Neural crest cell (in vitro differentiated cells): ENCODE measurements at places on chromosomes 4 and X.

DNA sequence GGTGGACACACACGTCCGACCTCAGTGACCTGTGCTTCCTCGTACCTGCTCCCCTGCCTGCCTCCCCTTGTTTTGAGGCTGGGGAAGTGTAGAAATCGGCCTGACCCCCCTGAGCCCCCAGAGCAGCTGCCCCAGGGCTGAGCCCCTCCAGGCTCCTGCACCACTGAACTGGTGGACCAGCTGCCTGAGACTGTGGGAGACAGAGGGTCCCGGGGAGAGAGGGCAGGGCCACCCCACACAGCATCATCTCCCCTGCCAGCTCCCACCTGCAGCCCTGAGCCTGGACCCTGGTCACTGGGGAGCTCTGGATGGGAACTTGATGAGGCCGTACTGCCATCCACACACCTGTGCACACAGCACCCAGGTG lies 15.0 kb upstream of the NAT8L start:
- no peak for DNase-seq

GRCh38 chr4:168167714-168168284 lies 75.5 kb downstream of the ANXA10 start:
- no peak for DNase-seq

DNA sequence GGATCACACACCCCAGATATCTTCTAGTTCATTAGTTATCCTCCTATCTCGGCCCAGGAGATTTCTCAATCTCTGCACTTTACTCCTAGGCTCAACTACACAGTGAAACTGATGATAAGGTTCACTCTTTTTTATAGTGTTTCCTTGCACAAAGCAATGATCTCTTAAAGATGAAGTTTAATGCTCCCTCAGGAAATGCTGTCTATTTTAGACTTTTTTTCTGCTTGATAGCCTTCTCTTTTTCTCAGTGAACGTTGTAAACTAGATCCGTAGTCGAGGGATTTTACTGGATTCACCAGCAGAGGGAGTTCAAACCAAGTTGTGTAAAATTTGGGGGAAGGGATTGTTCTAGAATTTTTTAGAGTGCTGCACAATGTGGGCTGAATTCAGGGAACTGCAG lies 269.6 kb downstream of the GBA3 start:
- DNase-seq, result peak; percentile 5

DNA sequence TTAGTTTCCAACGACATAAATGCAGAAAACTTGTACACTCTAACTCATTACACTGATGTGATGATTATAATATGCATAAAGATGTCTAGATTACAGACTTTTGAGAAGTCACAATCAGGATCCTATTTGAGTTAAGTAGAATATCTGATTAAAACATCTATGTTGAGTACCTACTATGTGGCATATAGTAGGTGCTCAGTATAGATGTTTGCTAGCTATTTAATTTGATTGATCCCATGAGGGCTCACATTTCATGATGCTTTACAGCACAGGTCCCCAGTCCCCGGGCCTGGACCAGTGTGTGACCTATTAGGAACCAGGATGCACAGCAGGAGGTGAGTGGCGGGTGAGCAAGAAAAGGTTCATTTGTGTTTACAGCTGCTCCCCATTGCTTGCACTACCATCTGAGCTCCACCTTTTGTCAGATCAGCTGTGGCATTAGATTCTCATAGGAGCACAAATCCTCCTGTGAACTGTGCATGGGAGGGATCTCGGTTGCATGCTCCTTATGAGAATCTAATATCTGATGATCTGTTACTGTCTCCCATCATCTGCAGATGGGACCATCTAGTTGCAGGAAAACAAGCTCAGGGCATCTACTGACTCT lies 33.0 kb upstream of the CXCL8 start:
- DNase-seq, result no peak

DNA sequence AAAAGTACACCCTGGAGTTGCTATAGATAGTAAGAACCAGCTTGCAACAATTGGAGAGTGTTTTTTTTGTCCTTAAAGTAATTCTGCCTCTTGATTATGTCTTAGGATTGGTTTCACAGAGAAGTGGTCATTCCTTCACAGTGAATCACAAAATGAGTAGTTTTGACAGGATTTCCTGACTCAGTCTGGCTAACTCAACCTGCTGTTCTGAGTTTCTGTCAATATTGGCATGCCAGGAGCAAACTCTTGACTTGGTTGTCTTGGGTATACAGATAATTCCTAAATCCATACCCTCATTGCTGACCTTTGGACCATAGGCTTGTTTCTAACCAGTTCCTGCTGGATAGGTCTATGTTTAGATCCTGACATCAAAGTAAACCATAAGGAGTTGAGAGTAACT lies 9.4 kb downstream of the FHIP1A start:
- DNase-seq, result no peak

- no peak for DNase-seq
These were observed 587 bp downstream of the TACC3 start for GRCh38 chr4:1721666-1722550.

DNA sequence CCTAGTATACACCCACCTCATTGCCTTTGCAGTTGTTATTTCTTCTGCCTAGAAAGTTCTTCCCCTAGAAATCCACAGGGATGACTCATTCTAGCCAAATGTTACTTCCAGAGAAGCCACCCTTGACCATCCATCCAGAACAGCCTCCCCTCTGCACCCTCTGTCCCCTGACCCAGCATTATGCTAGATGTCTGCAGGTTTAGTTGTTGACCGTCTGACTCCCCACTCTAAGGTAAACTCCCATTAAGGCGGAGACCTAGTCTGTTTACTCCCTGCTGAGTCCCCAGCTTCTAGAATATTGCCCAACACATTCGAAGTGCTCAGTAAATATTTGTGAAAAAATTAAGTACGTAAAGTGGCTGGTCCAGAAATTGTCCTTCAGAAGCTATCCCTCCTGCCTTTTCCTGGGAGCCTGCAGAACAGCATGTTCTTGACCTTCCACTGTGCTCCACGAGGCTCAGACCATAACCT lies 11.0 kb downstream of the SRD5A3 start:
- DNase-seq, result no peak

GRCh38 chr4:110778521-110778920 lies 155.6 kb upstream of the PITX2 start:
- no peak for DNase-seq

DNA sequence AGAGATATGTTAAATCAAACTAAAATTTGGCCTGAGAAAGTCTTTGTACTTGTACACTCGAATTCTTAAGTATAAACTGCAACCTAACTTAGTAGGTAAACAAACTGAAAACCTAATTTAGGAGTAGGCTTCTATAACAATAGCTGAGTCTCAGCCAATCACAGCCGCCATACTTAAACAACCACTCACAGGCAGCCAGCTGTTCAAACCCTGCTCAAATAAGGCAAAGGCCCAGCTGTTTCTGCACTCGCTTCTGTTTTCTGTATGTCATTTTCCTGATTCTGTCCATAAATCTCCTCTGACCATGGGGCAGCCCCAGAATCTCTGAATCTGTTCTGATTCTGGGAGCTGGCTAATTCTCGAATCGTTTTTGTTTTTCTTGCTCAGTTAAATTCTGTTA lies 7.8 kb upstream of the PLS3 start:
- DNase-seq, result no peak

GRCh38 chr4:136768925-136769275 lies 763.4 kb downstream of the PCDH18 start:
- DNase-seq, result no peak

DNA sequence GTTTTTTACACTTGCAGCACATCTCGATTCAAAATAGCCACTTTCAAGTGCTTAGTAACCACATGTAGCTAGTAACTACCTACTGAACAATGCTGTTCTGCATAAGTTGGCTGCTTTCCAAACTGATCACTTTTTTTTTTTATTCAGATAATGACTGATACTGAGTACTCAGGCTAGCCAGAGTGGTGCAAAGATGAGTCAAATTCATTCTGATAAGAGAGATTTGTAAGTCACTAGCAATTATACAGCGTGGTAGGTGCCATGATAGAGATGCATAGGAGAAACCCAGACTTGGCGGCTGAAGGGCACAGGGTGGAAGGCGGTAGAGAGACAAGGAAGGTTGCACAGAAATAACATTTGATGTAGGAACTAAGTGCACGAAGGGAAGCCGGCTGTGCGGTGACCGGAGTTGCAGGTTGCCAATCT lies 357 bp upstream of the IGBP1 start:
- DNase-seq, result no peak

DNA sequence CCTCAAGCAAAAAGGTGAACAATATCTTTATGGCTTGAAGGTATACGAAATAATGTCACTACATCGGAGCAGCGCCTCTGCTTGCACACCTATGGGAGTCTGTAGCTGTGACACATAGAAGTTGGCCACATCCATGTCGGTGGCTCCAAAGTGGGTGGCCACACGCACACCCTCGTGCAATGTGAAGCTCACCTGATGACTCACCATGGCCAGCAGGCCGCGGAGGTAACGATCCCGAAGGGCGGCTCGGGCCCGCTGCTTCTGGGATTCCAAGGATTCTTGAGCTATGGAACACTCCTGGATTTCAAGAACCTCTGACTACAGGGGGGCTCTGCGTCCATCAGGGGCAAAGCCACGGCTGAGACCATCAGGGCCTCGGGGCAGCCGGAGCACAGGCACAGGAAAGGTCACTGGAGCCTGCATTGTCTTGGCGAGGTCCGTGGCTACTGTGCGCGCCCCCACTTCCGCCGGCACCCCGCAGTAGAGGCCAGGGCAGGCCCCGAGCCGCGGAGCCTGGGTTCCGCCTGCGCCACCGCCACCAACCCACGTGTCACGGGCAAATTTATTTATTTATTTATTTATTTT lies 25.2 kb downstream of the NYX start:
- no peak for DNase-seq

DNA sequence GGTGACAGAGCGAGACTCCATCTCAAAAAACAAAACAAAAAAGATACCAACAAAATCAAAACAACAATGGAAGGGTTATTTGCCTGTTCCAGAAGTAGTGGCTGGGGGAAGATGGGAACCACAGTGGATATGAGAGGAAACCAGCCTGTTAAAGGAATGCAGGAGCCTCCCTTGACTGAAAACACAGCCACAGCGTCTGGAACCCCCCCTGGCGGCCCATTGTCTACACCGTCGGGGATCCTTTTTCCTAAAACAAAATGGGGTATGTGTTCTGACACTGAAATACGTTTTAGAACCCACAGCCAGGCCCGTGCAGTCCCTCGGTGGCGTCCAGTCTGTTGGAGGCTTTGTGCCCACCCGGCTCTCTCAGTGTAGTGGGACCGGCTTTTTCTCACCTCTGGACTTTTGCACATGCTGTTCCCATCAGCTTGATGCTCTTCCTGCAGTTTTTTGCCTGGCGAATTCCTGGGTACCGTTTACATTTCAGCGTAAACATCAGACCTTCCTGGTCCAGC lies 19.6 kb downstream of the PIGG start:
- DNase-seq, result no peak
